ENCODE measurements at places on chromosomes 4 and X. TPM values are rescaled to one million over a fixed set of nuclear protein-coding genes. Genes with fewer than 3 reads are reported as not detected.

The S100P gene
- not detected for total RNA-seq

The CRMP1 gene
- not detected for total RNA-seq

The EMD gene
- 40.6 TPM for total RNA-seq

The TKTL1 gene
- not detected for total RNA-seq

The FGF13 gene
- total RNA-seq = 43.1 TPM

The RTL3 gene
- under 0.01 TPM for total RNA-seq
